SJCRH30 (cell line): ENCODE measurements at places on chromosomes 6 and 20.

DNA sequence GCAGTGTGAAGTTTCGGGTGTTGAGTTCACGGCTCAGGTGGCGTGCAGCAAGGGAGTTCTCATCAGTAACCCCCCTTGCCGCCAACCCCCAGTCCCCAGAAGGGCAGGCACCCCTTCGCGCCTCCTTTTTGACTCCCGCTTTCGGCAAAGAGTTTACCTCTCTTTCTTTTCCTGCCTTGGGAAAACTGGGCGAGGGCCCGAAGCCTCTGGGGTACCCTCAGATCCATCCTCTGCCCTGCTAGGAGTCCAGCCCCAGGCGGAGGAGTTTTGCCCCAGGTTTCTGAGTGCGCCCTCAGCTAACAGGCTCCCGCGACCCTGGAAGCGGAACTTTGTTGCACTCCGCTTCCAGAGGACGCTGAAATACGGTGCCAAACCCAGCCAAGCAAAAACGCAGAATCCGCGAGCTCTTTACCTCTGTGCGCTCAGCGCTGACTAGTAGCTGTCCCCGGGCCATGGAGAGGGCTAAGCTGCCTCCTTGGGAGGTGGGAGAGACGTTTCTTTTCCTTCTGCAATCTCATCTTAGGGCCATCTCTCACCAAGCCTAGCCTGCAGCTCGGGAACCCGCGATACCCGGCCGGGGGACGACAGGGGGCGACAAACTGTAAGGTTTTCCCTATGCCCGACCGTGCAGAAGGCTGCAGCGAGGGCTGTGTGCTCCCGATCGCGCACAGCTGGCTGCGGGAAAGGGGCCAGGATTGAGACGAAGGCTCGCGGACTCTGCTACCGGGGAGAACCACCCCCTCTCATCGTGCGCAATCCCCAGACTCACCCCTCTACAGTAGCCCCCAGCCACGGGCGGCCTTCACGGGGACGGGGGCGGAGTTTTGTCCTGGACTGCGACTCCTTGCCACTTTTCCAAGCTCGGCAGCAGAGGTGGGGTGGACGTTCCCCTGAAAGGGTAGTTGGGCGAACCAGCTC lies 2.7 kb upstream of the PAX1 start:
- H3K36me3 ChIP-seq: no peaks in the 10 kb centered on the region
- no peak for DNase-seq
- H3K4me1 ChIP-seq: no peaks in the 10 kb centered on the region
- H3K27ac ChIP-seq: no peak overlapping the region

DNA sequence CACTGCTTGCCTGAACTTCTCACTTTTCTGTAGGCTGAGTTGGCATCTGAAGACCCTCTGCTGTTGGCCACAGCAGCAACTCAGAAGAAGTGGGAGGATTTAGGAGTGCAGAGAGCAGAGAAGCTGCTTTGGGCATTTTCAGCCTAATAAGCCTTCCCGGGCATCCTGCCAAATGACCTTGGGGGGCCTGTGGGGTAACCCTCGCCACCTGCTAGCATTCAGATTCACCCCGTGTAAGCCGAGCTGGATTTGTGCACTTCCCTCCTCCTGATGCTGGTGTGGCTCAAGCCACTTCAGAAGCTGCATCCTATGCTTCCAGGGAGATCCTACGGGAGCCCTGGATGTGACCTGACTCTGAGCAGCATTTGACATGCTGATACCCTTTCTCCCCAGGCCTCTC lies 114.8 kb downstream of the LRFN2 start:
- H3K27me3 ChIP-seq: no peaks in the 10 kb centered on the region
- peak; percentile 50 for DNase-seq
- no peaks in the 10 kb centered on the region; the same call in 1 of the 2 replicates for H3K4me1 ChIP-seq
- H3K36me3 ChIP-seq: no peaks in the 10 kb centered on the region
- no peak overlapping the region for H3K4me3 ChIP-seq

DNA sequence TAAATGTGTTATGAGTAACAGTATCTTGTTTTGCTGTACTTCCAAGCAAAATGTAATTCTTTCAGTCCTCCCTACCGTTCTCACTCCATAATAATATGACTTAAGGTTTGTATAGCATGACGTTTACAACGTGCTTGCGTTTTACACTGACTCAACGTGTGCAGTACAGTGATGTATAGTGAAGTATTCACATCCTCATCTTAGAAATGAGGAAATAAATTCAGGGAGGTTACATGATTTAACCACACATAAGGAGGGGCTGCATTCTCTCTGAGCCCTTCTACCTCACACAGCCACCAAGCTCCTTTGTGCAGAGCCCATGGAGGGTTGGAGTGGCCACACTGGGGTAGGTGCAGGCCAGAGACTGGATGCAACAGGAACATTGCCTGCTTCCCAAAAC lies 164.5 kb downstream of the MTHFD1L start:
- peaks cover 5% of the 10 kb centered on the region; the same call in 1 of the 2 replicates for H3K36me3 ChIP-seq
- no peaks in the 10 kb centered on the region for H3K4me1 ChIP-seq
- no peaks in the 10 kb centered on the region for H3K27me3 ChIP-seq
- no peak overlapping the region for H3K4me3 ChIP-seq
- no peak for DNase-seq

GRCh38 chr6:107399935-107400334 lies 59.4 kb downstream of the PDSS2 start:
- H3K36me3 ChIP-seq: no peaks in the 10 kb centered on the region
- H3K27me3 ChIP-seq: no peaks in the 10 kb centered on the region
- no peak overlapping the region for H3K27ac ChIP-seq
- DNase-seq: no peak
- no peaks in the 10 kb centered on the region for H3K4me1 ChIP-seq
- no peak overlapping the region for H3K4me3 ChIP-seq

DNA sequence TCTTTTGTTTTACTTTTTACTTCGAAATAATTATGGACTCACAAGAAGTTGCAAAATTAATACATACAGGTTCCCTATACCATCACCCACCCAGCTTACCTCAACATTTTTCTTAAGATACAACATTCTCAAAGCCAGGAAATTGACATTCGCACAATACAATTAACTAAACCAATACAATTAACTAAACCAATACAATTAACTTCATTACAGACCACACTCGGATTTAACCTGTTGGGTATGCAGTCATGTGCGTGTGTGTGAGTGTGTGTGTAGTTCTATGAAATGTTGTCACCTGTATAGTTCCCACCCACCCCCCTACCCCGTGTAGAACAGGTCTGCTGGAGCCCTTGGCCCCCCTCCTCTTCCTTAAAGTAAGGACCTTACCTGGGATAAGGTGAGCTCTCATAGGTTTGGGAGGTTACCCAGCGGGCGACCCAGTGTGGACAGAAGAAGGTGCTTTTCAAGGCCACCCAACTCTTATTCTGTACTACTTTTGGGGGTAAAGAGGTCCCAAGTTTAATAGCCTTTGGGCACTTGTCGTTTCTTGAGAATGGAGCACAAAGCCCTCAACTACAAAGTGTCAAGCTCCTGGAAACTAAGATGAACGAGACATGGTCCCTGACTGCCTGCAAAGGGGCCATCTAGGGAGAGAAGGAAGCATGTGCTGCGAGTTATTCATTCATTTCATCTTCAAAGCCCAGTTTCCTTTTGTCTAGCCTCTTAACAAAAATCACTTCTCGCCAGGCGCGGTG lies 544 bp upstream of the STK38 start:
- no peaks in the 10 kb centered on the region for H3K36me3 ChIP-seq
- no peak for DNase-seq
- H3K27me3 ChIP-seq: no peaks in the 10 kb centered on the region
- peak overlapping the region; percentile 86 for H3K4me3 ChIP-seq
- H3K4me1 ChIP-seq: no peaks in the 10 kb centered on the region; the same call in 1 of the 2 replicates

DNA sequence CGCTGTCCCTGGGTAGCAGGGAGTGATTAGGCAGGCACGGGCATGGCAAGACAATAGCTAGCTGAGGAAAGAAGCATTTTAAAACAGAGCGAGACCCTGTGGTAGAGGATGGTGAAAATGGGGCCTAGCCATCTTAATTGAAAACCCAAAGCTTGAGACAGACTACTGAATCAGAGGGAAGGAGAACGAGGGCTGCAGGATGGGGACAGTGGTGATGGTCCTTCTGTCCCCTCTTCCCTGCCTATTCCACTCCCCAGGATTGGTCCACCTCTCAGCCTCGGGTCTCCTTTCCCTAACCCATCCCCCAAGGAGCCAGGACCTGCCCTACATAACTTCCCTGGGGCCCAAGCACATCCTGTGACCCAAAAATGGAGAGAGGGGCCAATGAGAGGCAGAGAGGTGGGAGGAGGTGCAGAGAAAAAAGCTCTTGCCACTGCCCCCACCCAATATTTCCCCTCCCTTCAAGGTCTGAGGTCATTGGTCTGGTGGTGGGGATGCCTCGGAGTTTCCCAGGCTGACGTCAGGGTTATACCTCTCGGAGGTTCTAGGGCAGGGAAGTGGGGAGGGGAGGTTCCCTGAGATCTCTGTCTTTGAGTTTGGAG lies 884 bp upstream of the CUTA start:
- peaks cover 9% of the 10 kb centered on the region; the same call in 1 of the 2 replicates for H3K4me1 ChIP-seq
- peak; percentile 21 for DNase-seq
- H3K36me3 ChIP-seq: peaks cover 5% of the 10 kb centered on the region; the same call in 1 of the 2 replicates
- peak overlapping the region; percentile 69 for H3K4me3 ChIP-seq

GRCh38 chr6:82385961-82386360 lies 22.3 kb downstream of the TPBG start:
- no peaks in the 10 kb centered on the region for H3K27me3 ChIP-seq
- H3K4me1 ChIP-seq: peaks cover 5% of the 10 kb centered on the region; the same call in 1 of the 2 replicates
- no peaks in the 10 kb centered on the region for H3K36me3 ChIP-seq
- no peak for DNase-seq
- H3K4me3 ChIP-seq: no peak overlapping the region

DNA sequence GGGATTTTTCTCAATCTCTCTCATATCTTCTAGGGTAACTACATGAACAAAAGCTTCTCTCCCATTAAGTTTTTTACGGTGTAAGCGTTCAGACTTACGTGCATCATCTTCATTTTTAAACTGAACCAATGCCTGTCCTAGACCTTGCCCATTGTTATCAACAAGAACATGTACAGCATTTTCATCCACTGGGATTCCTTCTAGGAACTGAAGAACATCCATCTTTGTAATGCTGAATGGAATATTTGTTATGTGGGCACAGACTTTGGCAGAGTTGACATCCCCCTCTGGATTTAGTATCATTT lies 11.3 kb downstream of the CPNE1 start:
- no peaks in the 10 kb centered on the region for H3K4me1 ChIP-seq
- no peak for DNase-seq
- H3K27ac ChIP-seq: no peak overlapping the region
- no peaks in the 10 kb centered on the region for H3K27me3 ChIP-seq

DNA sequence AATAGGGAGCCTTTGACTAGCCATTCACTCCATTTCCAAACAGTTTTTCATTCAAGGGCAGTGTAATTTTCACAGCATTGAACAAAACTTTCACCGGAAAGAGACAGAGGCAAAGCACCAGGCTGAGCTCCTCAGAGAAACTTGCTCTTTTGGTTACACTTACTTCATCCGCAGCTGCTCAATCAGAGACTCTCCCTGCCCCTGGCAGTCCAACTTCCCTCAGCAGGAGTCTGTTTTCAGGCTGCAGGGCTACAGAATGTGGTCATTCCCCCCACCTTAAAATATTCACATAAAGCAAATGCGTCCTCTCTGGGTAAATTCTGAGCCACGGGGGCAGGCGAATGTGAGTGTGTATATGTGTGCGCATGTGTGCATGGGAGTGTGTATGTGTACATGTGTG lies 70.0 kb upstream of the ZNF133 start:
- peaks cover 3% of the 10 kb centered on the region; the same call in 1 of the 2 replicates for H3K27me3 ChIP-seq
- H3K36me3 ChIP-seq: no peaks in the 10 kb centered on the region
- no peak overlapping the region for H3K4me3 ChIP-seq
- H3K4me1 ChIP-seq: no peaks in the 10 kb centered on the region

DNA sequence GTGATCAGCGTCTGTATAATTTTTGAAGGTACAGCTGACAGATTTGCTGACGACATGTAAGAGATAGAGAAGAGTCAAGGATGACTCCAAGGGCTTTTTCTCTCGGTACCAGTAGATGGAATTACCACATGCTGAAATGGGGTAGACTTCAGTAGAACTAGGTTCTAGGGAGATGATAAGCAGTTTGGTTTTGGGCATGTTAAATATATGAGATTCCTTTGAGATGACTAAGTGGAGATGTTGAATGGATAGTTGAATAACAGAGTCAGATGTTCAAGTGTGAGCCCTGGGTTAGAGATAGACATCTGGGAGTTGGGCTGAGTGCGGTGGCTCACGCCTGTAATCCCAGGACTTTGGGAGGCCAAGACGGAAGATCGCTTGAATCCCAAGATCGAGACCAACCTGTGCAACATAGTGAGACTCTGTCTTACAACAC lies 50.0 kb downstream of the PHF20 start:
- DNase-seq: peak; percentile 30
- H3K36me3 ChIP-seq: peaks cover 16% of the 10 kb centered on the region
- peak overlapping the region; percentile 15 for H3K27ac ChIP-seq
- no peak overlapping the region for H3K4me3 ChIP-seq
- peaks cover 3% of the 10 kb centered on the region; the same call in 1 of the 2 replicates for H3K4me1 ChIP-seq

DNA sequence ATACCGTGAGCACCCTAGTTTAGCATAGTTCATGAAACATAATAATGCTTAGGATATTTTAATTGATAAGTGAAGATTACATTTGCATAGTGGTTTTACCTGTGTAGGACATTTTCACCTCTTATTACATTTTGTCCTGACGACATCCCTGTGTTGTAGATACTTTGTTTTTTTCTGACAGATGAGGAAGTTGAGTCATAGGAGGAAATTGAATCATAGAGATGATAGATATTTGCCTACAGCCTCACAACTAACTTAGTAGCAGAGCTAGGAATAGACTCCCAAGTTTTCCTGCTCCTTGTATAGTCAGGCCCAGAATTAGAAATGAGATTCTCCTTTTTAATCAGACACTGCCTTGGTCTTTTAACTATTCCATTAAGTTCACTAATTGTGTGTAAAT lies 100.5 kb upstream of the SUPT3H start:
- peaks cover 84% of the 10 kb centered on the region for H3K36me3 ChIP-seq
- no peak for DNase-seq
- H3K27me3 ChIP-seq: no peaks in the 10 kb centered on the region
- no peak overlapping the region for H3K4me3 ChIP-seq
- no peak overlapping the region for H3K27ac ChIP-seq

DNA sequence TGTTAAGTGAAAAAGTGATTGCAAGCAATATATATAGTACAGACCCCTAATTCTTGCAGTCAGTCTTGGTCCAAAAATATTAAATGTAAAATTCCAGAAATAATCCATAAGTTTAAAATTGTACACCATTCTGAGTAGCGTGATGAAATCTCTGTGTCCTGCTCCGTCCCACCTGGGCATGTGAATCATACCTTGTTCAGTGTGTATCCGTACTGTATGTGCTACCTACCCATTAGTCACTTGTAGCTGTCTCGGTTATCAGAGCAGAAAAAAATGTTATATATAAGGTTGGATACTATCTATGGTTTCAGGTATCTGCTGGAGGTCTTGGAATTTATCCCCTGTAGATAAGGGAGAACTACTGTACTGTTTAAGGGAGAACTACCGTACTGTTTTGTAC lies 16.3 kb downstream of the IRAK1BP1 start:
- H3K4me1 ChIP-seq: no peaks in the 10 kb centered on the region
- no peak for DNase-seq
- no peaks in the 10 kb centered on the region for H3K27me3 ChIP-seq
- no peak overlapping the region for H3K4me3 ChIP-seq
- H3K27ac ChIP-seq: no peak overlapping the region

- 0 out of 2 replicates have a peak, but pooled peaks cover 3% of the 10 kb centered on the region for H3K27me3 ChIP-seq
- H3K4me3 ChIP-seq: no peak overlapping the region
- H3K27ac ChIP-seq: no peak overlapping the region
- H3K4me1 ChIP-seq: no peaks in the 10 kb centered on the region
- no peak for DNase-seq
These were observed 666.7 kb upstream of the AGPAT4 start for GRCh38 chr6:161940519-161940918.
